ENCODE measurements at places on chromosomes 13 and 19.

- no peak for DNase-seq
These were observed 18.7 kb upstream of the CRYL1 start for GRCh38 chr13:20544201-20544923.

- DNase-seq = peak; percentile 96
These were observed 7.8 kb upstream of the HIF3A start for GRCh38 chr19:46288896-46289588.

DNA sequence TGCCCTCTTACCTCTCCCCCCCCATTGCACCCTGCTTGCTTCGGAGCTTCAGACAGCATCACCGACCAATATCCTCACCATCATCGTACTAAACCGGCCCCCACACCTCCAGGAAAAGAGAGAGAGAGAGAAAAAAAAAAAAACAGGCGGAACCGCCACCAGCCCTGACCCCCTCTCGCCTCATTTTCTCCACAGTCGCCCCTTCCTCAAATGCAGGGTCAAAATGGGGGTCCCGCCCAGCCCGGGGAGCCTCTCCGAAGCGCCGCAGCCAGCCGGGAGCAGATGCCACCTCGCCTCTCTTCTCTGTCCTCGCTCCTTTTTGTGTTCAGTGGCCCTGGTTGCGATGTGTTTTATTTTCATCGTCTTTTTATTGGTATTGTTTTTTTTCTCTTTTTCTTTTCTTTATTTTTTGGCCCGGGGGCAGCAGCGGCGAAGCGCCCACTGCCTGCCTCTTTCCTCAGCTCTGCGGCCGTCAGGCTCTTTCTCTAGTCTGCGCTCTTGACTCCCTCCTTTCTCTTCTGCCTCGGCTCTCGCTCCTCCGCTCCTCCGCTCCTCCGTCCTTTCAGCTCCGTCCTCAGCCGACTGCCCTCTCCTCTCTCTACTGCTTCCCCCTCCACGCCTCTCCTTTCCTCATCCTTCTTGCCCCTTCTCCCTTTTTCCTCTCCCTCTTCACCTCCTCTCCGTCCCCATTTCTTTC is 41.4 kb downstream of the DEDD2 start:
- DNase-seq = no peak

DNA sequence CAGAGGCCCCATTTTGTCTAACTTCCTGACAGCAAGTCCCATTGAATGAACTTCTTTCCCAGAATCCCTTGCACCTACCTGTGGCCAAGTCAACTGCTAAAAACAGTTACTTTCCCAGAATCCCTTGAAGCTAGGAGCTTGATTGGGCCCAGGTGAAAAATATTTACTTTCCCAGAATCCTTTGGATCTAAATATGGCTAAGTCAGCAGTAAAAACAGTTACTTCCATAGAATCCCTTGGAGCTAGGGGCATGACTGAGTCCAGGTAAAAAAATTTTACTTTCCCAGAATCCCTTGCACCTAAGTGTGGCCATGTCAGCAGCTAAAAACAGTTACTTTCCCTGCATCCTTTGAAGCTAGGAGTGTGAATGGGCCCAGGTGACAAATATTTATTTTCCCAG is 13.2 kb upstream of the MEIS3 start:
- no peak for DNase-seq

DNA sequence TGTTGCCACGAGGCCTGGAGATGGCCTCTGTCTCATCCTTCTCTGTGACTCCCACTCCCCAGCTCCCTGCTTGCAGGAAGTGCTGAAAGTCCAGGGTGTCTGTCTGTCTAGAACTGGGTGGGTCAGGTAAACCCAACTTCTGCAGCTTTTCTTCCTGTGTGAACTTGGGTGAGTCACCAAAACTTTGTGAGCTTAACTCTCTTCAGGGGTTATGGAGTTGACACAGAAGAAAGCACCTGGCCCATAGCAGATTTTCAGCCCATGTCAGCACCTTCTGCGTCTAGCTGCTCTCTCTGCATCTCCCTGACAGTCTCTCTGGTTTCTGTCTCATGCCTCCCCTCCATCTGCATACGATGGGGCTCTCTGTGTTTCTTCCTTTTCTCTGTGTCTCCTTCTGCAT is 4.2 kb upstream of the CACNG7 start:
- no peak for DNase-seq

DNA sequence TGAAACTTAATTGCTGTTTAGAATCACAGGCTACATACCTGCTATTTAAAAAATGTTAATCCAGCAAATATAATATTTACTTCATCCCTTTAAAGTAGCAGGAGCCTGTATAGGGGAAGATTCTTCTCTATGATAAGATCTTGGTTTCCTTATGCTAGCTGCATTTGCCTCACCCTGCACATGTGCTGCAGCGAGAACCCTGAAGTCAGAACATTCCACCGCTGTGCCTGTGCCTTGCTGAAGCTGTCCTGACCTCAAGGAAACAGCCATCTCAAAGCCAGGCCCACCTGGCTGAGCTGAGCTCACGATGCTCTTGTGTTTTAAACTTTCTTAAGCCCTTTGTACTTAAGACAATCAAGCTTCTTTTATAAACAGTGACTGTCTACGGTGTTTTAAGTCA is 355.0 kb upstream of the PCDH20 start:
- DNase-seq = no peak
